ENCODE measurements at places on chromosomes 12 and 14. TPM values are rescaled to one million over a fixed set of nuclear protein-coding genes. Genes with fewer than 3 reads are reported as not detected.

GRCh38 chr12:52258335-52258901, 16.0 kb upstream of the KRT86 start:
- no peak for DNase-seq

GRCh38 chr12:10540776-10541205, 35.1 kb downstream of the EIF2S3B start:
- DNase-seq: no peak

GRCh38 chr12:109548258-109548657, 25.0 kb downstream of the MMAB start:
- DNase-seq: no peak

- DNase-seq: no peak
These were observed 550.1 kb downstream of the SLC6A15 start for GRCh38 chr12:84362552-84362897.

The NPFF gene
- not detected for polyA plus RNA-seq

The RNASE2 gene
- not detected for polyA plus RNA-seq

The BCL7A gene
- 6.7 TPM for polyA plus RNA-seq

The NINJ2 gene
- 0.70 TPM for polyA plus RNA-seq

Measured in A549 (cell line).